ENCODE measurements at places on chromosomes 3 and 15.

GRCh38 chr3:172454180-172454579 is 5.9 kb upstream of the GHSR start:
- no peak for DNase-seq

DNA sequence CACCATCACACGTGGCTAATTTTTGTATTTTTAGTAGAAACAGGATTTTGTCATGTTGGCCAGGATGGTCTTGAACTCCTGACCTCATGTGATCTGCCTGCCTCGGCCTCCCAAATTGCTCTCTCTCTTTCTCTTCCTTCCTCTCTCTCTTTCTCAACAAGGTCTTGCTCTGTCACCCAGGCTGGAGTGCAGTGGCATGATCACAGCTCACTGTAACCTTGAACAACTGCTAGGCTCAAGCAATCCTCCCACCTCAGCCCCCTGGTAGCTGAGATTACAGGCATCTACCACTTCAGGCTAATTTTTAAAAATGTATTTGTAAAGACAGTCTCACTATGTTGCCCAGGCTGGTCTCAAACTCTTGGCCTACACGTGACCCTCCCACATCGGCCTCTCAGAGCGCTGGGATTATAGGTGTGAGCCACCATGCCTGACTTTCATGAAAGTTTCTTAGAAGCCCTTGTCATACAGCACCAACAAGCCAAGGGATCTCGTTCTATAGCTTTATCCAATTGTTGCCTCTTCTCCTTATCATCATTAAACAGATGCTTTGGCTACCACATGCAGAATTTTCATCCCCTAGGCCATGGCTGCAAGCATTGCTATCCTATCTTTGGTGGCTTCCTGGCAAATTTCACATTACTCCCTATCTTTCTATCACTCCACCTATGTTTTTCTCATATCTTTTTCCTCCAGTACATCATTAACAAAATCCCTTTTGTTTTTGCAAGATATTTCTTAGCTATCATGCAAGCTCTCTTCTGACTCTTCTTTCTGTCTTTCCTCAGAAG is 5.7 kb downstream of the CCDC32 start:
- no peak for DNase-seq

DNA sequence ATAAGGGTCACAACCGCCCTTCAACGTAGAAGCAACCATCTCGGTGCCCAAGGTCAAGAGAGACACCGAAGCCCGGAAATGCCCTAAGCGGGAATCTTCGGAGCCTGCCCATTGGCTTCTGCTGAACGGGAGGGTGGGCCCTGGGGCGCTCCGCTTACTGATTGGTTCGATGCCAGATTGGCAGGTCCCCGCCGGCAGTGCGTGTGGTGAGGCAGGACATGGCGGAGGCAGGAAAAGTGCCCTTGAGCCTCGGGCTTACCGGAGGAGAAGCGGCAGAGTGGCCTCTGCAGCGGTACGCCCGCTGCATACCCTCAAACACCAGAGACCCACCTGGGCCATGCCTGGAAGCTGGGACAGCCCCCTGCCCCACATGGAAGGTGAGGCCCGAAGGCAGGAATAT is at the start of gene REC114:
Gene REC114, plus strand, starts transcription at position 197 of the 400 bp plus-strand sequence. Its CDS starts 22 bp downstream, at position 219.
- DNase-seq: no peak

DNA sequence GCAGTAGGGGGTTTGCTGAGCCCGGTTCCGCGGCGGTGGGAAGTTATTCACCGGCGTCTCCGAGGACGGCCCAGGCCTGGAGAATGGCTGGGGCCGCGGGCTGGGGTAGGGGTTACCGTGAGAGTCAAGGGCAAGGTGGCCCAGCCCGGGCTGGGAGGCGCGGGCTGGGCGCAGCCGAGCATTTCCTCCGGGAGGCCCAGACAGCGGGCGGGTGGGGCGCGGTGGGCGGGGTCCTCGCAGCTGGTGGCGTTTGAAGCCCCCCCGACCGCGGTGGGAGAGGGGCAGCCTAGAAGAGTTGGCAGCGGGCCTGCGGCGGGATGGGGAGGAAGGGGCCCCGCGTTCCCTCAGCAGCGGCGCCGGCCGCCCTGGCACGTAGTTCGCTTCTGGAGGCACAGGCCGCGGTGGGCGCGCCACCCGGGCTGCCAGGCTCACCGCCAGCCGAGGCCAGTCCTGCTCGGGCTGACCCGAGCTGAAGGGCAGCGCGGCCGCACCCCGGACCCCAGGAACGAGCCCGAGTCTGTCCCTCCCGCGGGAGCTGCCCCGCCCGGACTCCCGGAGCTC is 960 bp upstream of the KLF13 start:
- DNase-seq: peak; percentile 86

DNA sequence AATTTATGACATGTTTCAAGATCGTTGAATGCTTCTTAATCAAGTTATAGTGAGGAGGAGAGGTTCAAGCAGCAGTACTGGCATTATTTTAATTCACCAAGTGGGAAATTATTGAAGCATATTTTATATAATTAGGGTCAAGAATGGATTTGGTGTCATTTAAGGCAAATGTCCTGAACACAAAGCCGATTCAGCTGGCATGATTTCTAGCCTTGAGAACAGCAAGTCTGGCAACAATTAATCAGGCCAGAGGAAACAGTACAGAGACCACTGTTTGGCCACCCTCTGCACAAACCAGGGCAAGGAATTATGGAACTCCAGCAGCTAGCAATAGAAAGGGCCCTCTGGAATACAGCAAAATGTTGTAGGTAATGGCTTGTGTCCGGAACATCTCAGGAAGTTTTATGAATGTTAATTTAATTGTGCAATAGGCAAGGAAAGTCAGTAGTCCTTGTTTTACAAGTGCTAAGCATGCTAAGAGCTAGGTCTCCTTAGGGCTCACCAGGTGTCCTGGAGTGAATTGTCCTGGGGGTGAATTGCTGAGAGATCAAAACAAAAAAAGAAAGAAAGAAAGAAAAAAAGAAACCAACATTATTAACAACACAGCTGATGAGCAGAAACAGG is 38.7 kb upstream of the SNRK start:
- no peak for DNase-seq

DNA sequence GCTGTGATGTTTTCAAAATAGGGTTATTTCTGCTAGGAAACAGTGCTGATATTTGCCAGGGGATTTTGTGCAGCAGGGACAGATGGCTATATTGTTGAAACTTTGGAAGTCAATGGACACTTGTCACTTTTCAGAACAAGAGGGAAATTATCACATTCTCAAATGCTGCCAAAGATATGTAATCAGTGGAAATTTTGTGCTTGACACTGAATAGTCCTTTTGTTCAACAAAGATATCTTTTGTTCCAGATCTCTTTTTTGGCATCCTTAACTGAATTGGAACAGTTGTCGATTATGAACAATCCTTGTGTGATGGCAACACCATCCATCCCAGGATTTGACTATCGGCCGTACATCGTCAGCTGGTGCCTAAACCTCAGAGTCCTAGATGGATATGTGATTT is 7.8 kb downstream of the CEP97 start:
- DNase-seq: no peak

DNA sequence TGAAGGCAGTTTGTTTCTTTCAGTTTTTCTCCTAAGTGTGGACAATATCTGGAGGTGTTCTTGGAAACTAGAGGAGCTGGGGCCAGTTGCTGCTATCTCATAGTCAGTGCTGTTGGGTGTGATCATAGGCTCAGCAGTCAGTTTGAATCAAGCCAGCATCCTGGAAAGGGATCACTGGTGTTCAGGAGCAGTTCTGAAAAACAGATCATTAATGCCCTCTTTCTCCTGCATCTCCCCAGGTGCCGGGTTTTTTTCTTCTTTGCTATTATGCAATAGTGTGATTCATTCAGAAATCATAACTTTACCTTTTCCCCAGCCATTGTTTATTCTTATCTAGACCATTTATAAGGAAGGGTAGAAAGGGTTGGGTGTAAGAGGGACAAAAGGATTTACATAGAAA is 24.0 kb downstream of the LNP1 start:
- DNase-seq: no peak

DNA sequence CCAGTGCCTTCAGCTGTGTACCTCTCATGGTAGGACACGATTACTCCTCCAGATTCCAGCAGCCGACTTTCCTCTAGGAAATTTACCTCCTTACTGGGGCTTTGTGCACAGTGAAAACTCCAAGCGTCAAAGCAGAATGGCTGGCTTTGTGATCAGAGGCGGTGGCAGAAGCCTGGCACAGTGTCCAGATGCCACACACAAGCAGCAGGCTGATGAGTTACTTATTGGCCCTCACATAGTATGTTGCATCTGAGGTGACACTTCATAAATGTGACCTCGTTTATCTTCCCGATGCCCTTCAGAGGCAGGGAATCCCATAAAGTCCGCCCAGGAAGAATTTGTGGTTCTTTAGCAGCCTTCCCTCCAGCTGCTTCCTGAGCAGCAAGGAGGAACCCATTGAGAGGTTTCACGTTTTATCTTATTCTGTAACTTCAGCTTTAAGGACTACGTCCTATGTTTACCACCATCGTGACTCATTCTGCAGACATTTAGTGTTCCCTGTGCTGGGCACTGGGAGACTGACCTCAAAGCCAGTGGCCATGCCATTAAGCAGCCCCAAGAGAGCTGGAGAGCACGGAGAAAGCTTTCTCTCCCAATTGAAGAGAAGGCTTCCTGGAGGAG is 107.1 kb upstream of the C15orf61 start:
- DNase-seq: no peak

GRCh38 chr3:69368129-69368741 is 17.7 kb downstream of the FRMD4B start:
- DNase-seq: no peak

- peak; percentile 81 for DNase-seq
These were observed 45.6 kb upstream of the SYNM start for GRCh38 chr15:99059010-99059981.

DNA sequence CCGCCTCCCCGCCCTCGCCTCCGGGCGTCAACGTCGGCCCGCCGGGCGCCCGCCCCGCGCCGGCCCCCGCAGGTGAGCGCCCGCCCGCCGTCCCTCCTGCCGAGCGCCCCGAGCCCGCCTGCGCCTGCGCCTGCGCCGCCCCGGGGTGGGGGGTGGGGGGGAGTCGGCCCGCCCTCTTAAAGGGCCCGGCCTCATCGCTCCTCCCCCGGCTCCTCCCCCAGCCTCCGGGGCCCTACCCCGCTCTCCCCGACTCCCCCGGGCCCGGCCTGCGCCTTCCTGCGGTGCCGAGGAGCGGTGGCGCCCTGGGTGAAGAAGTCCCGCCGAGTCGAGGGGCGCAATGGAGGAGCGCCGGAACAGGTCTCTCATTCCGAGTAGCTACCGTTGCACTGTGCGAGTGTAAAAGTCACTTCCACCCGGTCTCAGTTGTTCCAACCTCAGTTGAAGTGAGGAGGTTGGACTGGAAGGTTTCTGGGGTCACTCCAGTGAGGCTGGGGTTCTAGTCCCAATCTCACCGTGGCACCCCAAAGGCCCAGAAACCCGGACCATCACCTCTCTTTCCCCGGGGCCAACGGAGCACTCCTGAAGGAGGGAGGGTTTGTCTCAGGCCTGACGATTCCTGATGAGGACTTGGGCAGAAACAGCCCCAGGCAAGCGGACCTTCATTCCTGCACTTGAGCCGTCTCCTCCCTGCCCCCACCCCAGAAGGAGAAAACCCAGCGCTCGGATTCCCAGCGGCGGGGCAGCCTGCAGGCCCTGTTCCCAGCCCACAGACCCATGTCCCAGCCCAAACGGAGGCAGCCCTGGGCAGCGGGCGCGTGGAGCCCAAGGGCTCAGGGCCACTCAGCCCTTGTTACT is 1.5 kb upstream of the TNK2 start:
- peak; percentile 95 for DNase-seq

DNA sequence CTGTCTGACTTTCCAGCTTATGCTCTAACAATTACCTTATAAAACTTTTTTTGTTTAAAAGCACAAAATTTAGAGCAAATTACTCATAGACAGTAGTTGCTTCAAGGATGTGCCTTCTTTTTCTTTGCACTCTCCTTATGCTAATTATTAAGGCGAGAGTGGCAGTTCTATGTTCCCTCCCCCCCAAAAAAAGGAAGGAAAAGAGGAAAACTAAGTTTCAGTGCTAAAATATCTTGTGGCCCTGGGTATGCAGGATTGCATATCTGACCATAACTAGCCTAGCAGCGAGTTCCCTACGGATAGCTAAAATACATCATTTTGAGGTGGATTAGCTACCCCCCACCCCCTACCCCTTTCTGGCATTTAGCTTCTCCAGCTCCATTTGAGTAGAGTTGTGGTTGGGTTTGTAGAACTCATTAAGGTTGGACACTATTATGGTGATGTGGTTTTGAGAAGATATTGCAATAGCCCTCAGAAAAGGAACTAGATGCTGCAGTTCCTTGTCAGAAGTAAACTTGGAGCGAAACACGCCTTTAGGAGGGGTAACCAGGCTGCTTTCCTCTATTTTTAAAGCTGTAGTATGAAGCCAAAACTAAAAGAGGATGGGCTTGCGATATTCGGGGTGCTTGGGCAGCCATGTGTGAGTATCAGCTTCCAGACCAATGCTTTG is 174.6 kb downstream of the AKAP13 start:
- no peak for DNase-seq

DNA sequence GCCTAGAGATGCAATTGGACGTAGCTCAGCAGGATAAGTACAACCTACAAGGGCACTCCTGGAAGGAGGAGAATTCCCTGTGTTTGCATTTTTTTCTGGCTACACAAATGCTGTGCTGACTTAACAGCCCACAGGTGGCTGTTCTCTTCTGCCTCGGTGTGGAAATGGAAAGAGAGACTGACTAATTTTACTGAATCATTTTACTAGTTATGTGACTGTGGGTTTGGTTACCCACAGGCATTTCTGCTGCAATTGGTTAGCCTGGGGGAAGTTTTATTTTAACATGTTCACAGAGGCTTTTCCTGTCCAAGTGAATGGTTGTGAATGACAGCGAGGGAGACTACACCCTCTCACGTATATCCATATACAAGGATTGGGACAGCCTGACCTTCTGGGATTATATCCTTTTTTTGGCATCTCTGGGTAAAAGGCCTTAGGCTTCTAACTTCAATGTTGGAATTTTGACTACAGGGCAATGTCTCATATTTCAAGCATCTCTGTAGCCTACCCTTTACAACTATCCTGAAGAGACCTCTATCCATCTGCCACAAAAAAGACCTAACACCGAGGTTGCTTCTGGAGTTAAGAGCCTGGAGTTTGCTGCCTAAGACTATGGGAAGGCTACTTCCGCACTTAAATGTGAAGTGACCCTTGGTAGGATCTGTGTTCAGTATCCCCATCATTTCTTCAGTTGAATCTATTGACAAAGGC is 67.2 kb upstream of the TP63 start:
- DNase-seq: no peak

DNA sequence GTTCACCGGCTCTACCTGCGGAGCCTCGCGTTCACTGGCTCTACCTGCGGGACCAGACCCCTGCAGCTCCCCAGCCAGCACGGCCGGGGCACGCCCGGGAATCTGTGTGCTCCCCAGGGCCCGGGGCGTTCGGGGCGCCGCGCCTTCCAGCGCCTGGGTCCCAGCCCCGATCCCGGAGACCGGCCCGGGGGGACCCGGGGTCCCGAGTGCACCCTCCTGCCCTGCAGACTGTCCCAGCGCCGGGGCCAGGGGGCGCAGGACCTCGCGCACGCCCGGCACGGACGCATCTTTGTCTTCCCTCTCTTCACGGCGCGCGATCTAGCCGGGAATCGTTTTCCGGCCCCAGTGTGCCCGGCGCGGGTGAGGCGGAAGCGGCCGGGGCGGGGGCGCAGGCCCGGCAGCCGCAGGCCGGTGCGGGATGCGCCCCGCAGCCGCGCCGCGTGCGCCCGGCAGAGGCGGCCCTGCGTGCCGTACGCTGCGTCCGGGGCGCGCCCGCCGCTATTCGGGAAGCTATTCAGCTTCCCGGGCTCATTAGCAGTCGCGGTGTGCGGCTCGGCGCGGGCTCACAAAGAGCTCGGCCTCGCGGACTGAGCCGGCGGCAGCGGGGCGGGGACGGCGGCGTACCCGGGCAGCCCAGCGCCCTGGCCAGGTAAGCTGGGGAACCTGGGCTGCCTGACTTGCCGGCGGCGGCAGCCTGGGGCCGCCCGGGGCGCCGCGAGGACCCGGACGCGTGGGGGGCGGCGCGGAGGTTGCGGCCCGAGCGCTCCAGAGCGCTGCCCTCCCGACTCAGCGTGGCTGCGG is at the start of gene APBA2:
Gene APBA2, plus strand, starts transcription at position 345 of the 801 bp plus-strand sequence. CDS start 167,911 bp downstream, outside the sequence.
- peak; percentile 85 for DNase-seq

GRCh38 chr15:92579931-92580470 is 75.6 kb downstream of the FAM174B start:
- DNase-seq: peak; percentile 45

Measured in activated CD8-positive, alpha-beta memory T cell treated with anti-CD3 and anti-CD28 coated beads for 24 hours (primary cell).